Dorsolateral prefrontal cortex (tissue), 122 donors: ENCODE measurements at places on chromosomes 3 and 15.

- DNase-seq: no peak
Measured at GRCh38 chr3:18153571-18154173, 271.5 kb downstream of the SATB1 start.

DNA sequence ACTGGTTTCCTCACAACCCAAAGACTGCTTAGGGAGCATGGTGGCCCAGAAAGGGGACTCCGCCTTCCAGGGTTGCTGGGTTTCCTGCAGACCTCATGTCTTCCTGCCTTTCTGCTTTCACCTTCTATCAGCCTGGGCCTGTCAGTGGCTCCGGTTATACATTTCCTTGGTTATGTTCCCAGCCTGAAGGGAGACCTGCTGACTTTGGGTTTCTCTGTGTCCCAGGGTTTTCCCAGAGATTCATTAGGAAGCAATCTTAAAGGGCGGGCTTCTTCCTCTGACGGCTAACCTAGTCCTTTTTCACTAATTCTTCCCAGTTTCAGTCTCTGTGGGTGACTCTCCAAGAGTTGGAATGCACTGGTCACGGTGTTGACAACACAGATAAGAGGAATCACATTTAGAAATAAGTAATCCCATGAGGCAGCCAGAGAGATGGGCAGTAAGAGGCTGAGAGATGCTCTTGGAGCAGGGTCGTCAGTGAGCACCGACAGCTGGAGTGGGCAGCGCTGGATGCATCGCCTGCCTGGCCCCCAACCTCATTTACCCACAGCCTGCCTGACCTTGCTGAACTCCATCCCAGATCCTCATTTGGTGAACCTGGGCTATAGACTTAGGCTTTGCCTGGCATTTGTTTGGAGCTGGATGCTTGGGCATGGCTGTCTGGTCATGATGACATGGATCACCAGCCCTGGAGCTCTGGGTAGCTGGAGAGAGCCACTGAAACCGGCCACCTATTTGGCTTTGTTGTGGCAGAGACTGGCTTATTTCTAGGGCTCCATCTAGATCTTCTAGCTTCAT, 10.0 kb upstream of the EHD4 start:
- no peak for DNase-seq

DNA sequence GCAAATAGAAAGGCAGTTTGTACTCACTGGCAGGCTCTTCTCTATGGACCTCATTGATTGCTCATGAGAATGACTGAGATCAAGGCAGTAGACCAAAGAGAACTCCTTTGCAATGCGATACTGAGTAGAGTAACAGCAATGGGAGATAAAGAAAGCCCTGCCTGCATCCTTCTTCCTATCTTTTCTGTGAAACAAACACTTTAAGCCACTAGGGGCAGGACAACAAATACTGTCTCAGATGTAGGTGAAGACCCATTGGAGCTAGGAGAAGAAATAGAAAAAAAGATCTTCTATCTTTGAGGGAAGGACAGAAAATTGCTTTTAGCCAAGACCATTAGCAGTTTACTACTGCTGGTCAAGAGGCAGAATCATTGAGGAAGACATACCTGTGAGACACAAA, 117.6 kb upstream of the IGSF10 start:
- no peak for DNase-seq

GRCh38 chr3:111690242-111690641, 95.1 kb upstream of the ZBED2 start:
- no peak for DNase-seq

DNA sequence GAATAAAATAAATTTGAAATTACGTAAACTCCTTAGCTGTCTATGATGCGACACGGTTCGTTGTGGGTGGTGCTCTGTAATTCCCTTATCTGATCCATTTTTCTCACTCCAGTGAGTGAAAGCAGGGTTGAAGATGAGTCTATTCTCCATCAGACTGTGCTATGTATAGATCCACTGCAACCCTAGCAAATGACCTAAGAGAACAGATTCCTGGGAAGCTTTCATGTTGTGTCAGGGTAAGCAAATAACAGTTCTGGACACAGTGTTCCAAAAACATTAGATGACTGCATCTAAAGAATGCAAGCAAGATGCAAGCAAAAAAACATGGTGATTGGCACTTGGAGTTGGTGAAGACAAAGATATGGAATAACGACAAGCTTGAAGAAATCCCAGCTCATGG, 239.3 kb downstream of the SLC9A9 start:
- DNase-seq: no peak

- DNase-seq: peak; percentile 33
Measured at GRCh38 chr3:181773921-181774320, 62.2 kb downstream of the SOX2 start.

DNA sequence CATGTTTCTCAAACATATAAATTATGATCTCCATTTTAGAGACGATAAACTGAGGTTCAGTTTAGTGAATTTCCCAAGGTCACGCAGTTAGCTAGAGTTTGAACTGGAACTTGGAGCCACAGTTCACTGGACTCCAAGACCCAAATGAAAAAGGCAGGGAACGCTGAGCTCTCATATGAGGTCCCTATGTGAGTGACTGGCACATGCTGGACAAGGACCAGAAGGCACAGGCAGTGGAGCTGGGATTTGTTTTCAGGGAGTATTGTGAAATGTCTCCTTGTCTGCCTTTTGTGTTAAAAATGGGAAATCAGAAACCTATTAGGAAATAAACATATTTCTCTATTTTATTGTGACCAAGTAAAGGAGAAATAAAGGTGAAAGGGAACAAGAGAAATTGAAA, 63.5 kb downstream of the MESD start:
- no peak for DNase-seq

DNA sequence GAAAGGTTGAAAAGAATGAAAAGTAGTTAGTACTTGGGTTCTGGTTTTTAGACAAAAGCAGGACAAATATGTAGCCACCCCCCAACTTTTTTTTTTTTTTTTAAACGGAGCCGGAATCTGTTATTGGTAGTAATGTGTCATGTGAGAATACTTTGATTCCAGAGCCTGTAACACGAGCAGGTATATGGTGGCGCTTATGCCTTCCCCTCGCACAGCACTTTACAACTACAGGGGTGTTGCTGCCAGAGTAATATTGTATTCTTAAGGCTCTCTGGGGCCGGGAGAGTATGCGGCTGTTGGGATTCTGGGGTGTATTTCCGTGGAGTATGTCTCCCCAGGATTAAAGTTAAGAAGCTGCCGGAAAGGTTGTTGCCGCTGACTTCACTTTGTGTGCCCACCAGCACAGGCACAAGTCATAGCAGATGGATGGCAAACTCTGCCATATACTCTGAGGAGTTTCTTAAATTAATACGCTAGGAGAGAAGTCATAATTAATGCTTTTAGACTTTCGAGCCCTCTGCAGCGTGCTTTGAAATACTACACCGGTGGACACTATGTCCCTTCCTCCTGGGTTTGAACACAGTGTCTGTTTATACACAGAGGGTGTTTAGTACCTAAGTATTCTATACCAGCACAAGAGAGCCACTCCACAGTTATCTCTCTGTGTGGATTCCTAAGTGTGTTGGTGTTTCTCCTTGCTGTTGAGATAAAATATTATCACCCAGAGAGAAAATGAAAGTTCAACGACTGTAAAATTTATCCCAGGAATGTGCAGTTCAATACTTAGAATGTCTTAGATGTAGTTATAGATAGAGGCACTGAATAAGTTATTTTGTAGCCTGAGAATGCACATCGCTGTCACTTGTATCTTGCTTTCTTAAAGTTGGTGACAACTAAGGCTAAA, 1.4 kb downstream of the MBNL1 start:
- no peak for DNase-seq

- no peak for DNase-seq
Measured at GRCh38 chr3:67289626-67290025, 291.5 kb downstream of the KBTBD8 start.

- DNase-seq: no peak
Measured at GRCh38 chr3:177946936-177947335, 589.3 kb upstream of the KCNMB2 start.

GRCh38 chr15:22226034-22226790, 145.9 kb downstream of the OR4M2 start:
- peak; percentile 36 for DNase-seq

DNA sequence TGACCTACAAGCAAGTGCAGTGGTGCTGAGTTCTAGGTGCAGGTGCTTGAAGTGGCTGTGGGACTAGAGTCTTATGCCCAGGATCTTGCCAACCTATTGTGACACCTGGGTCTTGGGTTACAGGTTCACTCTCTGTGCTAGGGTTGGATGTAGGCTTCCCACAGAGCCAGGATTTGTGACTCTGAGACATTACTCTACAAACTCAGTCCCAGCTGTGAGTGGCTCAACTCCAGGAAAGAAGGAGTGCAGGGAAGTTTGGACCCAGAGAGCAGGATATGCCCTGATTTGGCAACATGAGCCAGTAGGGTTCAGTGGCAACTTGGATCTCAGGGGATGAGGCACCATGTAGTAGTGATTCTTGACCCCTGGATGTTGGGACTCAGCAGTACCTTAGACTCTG, 182.2 kb downstream of the LPP start:
- DNase-seq: no peak

GRCh38 chr3:126476166-126477060, 722 bp upstream of the ZXDC start:
- peak; percentile 43 for DNase-seq

GRCh38 chr15:29449136-29449535, 179.5 kb upstream of the NSMCE3 start:
- DNase-seq: no peak

DNA sequence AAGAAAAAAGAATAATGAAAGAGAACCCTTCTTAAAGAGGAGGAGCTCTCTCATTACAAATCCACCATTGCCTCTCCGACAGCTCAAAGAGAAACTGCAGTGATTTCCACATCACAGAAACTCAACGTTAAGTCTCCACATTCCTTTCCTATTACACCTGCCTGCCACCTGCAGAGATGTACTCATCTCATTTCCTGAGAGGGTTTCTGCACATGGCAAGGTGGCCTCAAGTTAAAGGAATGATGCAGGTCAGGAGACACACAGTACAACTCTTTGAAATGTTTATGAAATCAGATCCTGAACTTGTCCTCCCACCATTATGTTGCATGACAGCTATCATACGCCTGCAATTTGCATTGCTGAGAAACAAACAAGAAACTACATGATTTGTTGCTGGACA, 458.4 kb upstream of the ADAMTS9 start:
- DNase-seq: no peak

GRCh38 chr15:96115642-96116041, 214.9 kb upstream of the NR2F2 start:
- no peak for DNase-seq

GRCh38 chr15:52146776-52147175, 34.2 kb upstream of the BCL2L10 start:
- no peak for DNase-seq

GRCh38 chr3:79514069-79514468, 253.7 kb downstream of the ROBO1 start:
- DNase-seq: no peak

- no peak for DNase-seq
Measured at GRCh38 chr15:96334017-96334704, 3.7 kb downstream of the NR2F2 start.

- no peak for DNase-seq
Measured at GRCh38 chr15:35926007-35926380, 380.0 kb upstream of the DPH6 start.

DNA sequence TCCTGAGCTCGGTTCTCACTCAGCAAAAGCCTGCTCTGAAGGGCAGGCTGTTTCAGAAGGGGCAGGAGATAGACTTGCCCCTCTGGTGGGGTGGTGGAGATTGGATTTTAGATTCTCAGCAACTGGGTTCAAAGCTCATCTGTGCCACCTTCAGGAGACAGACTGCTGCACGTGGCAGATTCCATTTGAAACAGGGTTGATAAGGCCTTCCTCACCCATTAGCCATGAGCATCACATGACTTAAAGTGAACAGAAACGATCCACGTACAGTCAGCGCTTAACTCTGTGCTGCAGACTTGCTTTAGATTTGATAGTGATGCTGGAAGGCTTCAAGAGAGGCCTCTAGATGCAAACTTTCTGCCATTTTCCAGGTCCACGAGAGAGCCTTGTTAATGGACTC, 35.0 kb upstream of the MGLL start:
- no peak for DNase-seq

DNA sequence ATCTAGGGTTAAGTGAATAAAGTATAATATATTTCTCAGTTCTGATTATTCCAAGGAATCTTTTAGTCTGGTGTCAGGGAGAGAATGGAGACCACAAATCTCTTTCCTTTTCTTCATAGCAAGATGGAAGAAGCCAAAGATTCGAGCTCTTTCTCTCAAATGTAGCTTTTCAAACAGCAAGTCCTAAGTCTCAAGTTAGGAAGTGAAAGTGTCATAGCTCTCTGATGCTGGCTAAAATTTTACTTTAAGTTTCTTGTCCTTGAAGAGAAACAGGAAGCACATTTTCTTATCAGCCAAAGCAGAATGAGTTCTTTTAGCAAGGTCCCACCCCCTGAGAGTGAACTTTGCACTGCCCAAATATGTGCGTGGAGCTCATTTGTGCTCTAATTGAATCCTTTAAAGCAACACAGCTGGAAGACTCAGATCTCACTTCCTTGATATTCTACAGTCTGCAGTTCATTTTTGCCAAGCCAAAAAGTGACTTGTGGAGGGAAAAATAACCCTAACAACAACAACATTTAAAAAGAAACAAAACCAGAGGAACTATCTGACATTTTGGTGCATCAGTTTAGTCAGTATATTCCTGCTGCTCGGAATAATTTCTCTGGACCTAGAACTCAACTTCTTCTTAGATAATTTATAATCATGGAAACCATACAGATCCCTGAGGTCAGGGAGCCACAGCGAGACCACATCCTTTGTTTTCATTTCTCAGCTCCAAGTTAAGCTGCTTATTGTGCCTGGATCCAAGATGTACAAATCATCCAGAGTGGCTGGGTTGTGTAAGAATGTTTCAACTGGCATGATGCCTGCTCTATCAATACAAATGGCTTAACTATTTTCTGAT, 238.7 kb upstream of the P2RY1 start:
- DNase-seq: no peak

- no peak for DNase-seq
Measured at GRCh38 chr3:64642327-64643151, 45.3 kb downstream of the ADAMTS9 start.

DNA sequence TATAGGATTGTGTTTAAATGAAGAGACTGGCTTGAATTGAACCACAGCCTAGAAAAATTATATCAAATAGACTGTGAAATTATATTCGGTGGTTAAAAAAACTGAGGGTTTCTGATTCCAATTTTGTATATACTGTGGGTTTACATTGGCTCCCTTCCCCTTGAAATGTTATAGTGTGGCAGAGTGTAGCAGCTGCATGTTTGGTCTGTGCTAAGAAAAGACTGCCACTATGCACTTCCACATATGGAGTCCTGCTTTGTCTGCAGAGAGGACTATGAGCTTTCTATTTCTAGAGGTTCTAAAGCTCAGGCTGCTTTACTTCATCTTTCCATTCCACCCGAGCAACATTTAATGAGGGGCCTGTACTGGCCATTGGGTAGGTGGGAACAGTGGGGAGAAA, 112.3 kb downstream of the P3H2 start:
- DNase-seq: no peak
